HAP-1 (cell line): ENCODE measurements at places on chromosomes 1 and 21.

DNA sequence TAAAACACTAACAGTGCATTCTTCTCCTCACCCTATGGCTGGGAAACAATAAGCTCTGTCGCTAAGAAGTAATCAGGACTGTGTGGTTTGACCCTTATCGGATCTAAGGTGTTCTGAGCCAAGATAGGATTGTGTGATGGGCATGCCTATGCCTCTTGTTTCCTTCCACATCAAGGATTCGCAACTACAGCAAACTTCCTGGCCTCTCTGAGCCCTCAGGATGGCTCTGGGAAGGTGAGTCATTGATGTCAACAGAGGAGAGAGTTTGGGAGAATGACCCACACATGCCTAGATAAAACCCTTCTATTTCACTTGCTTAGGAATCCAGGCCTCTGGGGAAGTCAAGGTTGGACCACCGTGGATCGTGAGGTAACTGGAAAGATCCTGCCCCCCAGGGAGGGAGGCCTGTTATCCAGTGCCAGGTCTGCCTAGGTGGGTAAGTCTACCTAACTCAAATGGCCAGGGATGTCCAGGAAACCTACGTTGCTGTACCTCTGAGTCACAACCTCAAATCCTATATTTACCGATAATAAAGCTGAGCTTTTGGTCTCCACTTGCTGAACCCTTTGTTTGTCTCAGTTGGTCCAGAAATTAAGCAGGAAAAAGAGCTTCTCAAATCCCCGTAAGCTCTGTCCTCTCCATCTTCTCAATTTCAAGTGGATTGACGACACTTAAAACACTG, 27.4 kb downstream of the TIAM1 start:
- DNase-seq: no peak

DNA sequence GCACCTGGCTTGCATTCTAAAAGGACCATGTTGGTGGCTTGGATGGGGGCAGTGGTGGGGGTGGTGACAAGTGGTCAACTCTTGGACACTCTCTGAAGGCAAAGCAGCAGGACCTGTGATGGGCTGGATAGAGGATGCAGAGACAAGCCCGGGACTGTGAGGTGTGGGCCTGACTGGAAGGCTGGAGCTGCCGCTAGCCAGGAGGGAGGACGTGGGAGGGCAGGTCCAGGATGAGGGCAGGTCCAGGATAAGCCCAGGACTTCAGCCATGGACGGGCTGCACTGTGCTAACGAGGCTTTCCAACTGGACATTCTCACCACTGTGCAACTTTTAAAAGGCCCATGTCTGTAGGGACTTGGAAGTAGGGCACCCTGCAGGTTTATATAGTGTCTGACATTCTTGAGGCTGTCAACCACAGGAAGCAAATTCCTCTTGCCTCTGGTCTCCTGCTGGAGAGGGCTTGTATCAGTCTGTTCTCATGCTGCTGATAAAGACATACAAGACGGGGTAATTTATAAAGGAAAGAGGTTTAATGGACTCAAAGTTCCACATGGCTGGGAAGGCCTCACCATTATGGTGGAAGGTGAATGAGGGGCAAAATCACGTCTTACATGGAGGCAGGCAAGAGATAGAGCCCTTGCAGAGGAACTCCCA, 8.3 kb upstream of the C1orf167 start:
- DNase-seq: no peak

DNA sequence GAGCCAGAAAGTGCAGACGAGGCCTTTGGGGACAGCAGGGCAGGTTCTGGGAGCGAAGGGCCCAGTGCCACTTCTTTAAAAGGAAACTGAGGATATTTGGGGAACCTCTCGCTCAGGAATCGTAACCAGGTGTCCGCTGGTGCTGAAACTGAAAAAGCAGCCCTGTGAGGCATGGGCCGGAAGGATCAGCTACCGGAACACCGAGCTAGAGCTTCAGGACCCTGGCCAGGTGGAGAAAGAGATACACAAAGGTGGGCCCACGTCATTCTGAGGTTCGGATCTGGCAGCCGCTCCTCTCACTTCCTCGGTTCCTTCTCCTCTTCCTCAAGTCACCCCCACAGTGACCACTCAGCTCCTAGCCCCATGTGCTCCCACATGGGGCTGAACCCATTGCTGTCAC, 18.1 kb downstream of the MX2 start:
- DNase-seq: no peak

GRCh38 chr1:25011275-25011674, 81.2 kb upstream of the RUNX3 start:
- DNase-seq: no peak

DNA sequence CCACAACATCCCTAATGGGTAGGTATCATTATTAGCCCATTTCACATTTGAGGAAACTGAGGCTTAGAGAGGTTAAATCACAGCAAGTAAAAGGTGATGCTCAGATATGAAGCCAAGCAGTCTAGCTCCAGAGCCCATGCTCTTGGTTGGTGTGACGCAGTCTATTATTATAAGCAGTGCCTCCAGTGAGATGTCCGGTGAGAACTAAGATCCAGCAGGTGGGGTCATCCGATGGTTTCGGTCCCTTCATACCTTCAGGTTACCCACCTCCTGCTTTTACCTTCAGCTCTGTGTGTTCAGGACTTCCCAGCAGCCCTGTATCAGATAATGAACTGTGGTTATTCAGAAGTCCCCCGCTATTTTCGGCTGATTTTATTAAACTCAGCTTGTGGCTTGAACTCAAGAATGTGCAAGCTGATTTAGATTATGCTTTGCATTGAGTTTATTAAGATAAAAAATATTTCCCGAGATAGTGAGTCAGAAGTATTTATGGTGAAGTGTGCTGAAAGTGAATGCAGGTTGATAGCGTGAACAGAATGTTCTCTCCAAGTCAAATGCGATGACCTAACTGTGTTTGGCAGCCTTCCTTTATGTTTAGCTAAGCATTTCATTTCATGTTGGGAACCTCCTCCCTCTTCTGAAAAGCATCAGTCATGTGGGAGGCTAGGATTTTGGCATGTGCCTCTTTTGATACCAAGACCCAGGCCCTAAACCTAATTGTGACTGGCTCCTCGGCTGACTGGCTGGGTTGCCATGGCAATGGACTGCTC, 160.9 kb upstream of the UBE2U start:
- no peak for DNase-seq
